ENCODE measurements at places on chromosomes 2 and 18.

DNA sequence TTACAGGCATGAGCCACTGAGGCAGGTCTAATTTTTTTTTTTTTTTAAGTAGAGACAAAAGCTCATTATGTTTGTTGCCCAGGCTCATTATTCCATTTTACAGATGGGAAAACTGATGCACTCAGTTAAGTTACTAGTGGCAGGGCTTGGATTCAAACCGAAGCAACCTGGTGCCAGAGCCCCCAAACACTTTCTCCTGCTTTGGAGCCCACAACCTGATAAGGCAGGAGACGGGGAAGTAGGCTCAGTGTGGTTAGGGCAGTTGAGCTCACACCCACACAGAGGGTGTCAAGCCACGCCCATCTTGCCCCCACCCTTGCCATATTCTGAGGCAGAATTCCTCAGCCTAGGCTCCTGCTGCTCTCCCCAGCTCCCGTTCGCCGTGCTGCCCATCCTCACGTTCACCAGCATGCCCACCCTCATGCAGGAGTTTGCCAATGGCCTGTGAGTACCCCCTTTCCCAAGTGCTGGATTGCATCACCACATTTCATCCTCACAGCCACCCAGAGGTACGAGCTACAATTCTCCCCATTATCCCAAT is 5.8 kb upstream of the CTDSP1 start:
- DNase-seq = no peak

DNA sequence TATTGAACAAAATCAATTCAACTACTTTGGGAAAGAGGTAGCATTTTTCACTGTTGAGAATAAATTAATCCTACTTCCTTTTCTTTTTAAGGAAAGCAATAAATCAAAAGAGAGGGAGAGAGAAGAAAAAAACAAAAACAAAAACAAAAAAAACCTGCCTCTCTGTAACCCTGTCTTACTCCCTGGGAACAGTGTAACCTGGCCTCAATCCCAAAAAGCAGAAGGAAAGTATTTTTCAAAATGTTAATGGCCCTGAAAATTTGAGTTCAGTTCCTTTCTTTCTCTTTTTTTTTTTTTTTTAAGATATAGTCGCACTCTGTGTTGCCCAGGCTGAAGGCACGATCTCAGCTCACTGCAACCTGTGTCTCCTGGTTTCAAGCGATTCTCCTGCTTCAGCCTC is 35.9 kb downstream of the RHOB start:
- DNase-seq = no peak

- no peak for DNase-seq
Observed at GRCh38 chr18:63867368-63868125, 20.0 kb upstream of the SERPINB2 start.

- no peak for DNase-seq
Observed at GRCh38 chr2:159153463-159153862, 133.0 kb downstream of the WDSUB1 start.

- DNase-seq = no peak
Observed at GRCh38 chr18:22303927-22304326, 113.8 kb downstream of the CTAGE1 start.

- no peak for DNase-seq
Observed at GRCh38 chr2:96870626-96871255, 861 bp upstream of the SEMA4C start.

Data from HuH-7.5 (cell line).